ENCODE measurements at places on chromosomes 6 and 20. TPM values are rescaled to one million over a fixed set of nuclear protein-coding genes. Genes with fewer than 3 reads are reported as not detected.

Gene MDFI
- 0.21 TPM for total RNA-seq

Gene OVOL2
- total RNA-seq, result not detected

Gene LHFPL5
- total RNA-seq, result not detected

Gene WFDC9
- total RNA-seq, result not detected

Gene AIF1
- not detected for total RNA-seq
